ENCODE measurements at places on chromosomes 1 and 21. TPM values are rescaled to one million over a fixed set of nuclear protein-coding genes. Genes with fewer than 3 reads are reported as not detected.

Gene CRP
- not detected for total RNA-seq

Gene TFF3
- total RNA-seq, result not detected

Gene FHL3
- total RNA-seq, result 20.0 TPM

Gene OPTC
- not detected for total RNA-seq

Gene CPLANE2
- 3.5 TPM for total RNA-seq

Data from glutamatergic neuron (in vitro differentiated cells).